Aorta (tissue), 5 donors: ENCODE measurements at places on chromosomes 6 and 20. TPM values are rescaled to one million over a fixed set of nuclear protein-coding genes. Genes with fewer than 3 reads are reported as not detected.

Gene NOTCH4
- 35.2 TPM for total RNA-seq

- H3K27me3 ChIP-seq = no peaks in the 10 kb centered on the region
- no peak overlapping the region for H3K4me3 ChIP-seq
- H3K36me3 ChIP-seq = no peaks in the 10 kb centered on the region
- H3K4me1 ChIP-seq = peaks cover 4% of the 10 kb centered on the region
These were observed 139.0 kb downstream of the SOBP start for GRCh38 chr6:107628878-107629277.

- DNase-seq = no peak
- H3K4me3 ChIP-seq = no peak overlapping the region
- no peaks in the 10 kb centered on the region for H3K27me3 ChIP-seq
- H3K4me1 ChIP-seq = no peaks in the 10 kb centered on the region
These were observed 21.3 kb downstream of the TAF11 start for GRCh38 chr6:34866509-34866908.

GRCh38 chr20:9927224-9927623, 88.3 kb upstream of the PAK5 start:
- no peak overlapping the region for H3K4me3 ChIP-seq
- H3K27ac ChIP-seq = no peak overlapping the region
- no peaks in the 10 kb centered on the region for H3K36me3 ChIP-seq
- H3K27me3 ChIP-seq = no peaks in the 10 kb centered on the region
- H3K4me1 ChIP-seq = no peaks in the 10 kb centered on the region

- H3K4me1 ChIP-seq = no peaks in the 10 kb centered on the region
- H3K27me3 ChIP-seq = no peaks in the 10 kb centered on the region
- no peak overlapping the region for H3K27ac ChIP-seq
These were observed 59.4 kb upstream of the KHDRBS2 start for GRCh38 chr6:62345446-62345845.

- H3K4me1 ChIP-seq = no peaks in the 10 kb centered on the region
- no peaks in the 10 kb centered on the region for H3K27me3 ChIP-seq
- DNase-seq = no peak
- no peaks in the 10 kb centered on the region for H3K36me3 ChIP-seq
These were observed 268.7 kb downstream of the PTPRK start for GRCh38 chr6:128251445-128252340.

GRCh38 chr6:2917065-2917464, 14.0 kb upstream of the SERPINB9 start:
- H3K4me1 ChIP-seq = no peaks in the 10 kb centered on the region
- no peaks in the 10 kb centered on the region for H3K36me3 ChIP-seq
- no peaks in the 10 kb centered on the region for H3K27me3 ChIP-seq
- DNase-seq = no peak

- no peaks in the 10 kb centered on the region for H3K27me3 ChIP-seq
- H3K4me3 ChIP-seq = peak within 1 kb of the TSS; percentile 86
- H3K27ac ChIP-seq = peak within 1 kb of the TSS; percentile 50
- no peaks in the 10 kb centered on the region for H3K36me3 ChIP-seq
These were observed at the start of gene EZR for GRCh38 chr6:158819213-158819976. EZR (minus strand) TSS chr6:158819368; CDS start chr6:158818093, 1,275 bp downstream.

DNA sequence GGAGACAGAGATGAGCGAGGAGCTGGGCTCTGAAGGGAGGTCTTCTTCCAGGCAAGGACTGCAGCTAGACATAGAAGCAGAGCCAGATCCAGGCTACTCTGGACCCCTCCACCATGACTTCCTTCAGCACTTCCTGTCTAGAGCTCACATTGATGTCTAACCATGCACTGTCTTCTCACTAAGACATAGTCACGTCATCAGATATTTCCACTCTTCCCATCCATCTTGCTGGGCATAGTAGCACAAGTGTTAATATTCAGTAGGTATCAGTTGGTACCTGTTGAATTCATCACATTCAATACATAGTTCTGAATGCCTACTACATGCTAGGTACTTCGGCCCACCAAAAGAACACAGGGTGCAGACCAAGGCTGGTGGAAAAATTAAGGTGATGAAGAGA, 2.9 kb downstream of the HLA-DMA start:
- no peak overlapping the region for H3K4me3 ChIP-seq
- H3K27ac ChIP-seq = no peak overlapping the region
- no peak for DNase-seq
- H3K4me1 ChIP-seq = no peaks in the 10 kb centered on the region

DNA sequence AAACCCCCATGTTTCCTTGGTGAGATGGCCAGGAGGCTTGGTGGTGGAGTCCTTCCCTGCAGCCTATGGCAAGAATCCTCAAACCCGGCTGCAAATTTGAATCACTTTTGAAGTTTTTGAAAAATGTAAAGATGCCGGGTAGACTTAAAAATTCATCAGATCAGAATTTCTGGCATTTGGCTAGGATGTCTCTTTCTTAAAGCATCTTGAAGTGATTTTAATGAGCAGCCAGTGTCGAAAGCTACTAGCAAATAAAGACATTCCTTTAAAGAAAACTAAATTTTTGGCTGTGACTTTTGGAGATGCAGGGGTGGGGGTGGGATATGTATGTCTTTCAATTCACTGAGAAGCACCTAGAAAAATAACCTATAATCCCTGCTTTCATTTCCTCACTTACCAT, 25.6 kb upstream of the NOX3 start:
- H3K4me3 ChIP-seq = no peak overlapping the region
- H3K27me3 ChIP-seq = no peaks in the 10 kb centered on the region
- no peaks in the 10 kb centered on the region for H3K36me3 ChIP-seq
- no peak overlapping the region for H3K27ac ChIP-seq

DNA sequence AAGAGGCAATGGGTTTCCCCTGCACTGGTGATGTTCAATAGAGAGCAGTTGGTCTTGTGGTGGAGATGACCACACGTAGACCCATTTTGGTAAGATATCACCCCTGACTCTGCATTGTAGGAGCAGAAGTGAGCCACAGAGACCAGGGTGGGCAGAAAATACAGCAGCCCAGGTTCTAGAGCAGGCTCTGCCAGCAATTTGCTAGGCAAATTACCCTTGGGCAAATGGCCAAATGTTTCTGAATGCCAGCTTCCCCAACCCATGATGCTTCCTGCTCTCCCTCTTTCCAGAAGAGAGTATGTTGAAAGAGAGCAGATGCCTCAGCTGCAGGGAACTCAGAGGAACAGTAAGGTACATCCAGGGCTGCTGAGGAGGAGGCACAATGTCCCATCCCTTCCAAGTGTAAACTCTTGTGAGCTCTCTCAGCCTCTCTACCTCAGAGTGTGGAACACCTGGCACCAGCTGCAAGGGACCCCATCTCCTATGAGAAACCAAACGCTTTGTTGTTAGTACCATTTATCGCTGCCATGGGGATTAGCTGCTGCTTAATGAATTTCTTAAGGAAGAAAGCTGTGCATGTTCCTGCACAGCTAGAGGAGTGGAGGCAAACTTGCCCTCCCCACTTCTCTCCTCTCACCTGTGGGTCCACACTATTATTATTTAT, 317.5 kb upstream of the MOCS1 start:
- DNase-seq = no peak
- H3K36me3 ChIP-seq = no peaks in the 10 kb centered on the region
- H3K4me3 ChIP-seq = no peak overlapping the region
- H3K4me1 ChIP-seq = no peaks in the 10 kb centered on the region
- H3K27me3 ChIP-seq = no peaks in the 10 kb centered on the region
- H3K27ac ChIP-seq = no peak overlapping the region
